ENCODE measurements at places on chromosomes 2 and 18. TPM values are rescaled to one million over a fixed set of nuclear protein-coding genes. Genes with fewer than 3 reads are reported as not detected.

Gene TBR1
- total RNA-seq, result not detected

Gene CNDP1
- total RNA-seq, result 0.15 TPM

Gene TBC1D8
- total RNA-seq, result 4.4 TPM

Gene UGT1A8
- not detected for total RNA-seq

Gene LOXHD1
- not detected for total RNA-seq

Gene ATAD2B
- 1.5 TPM for total RNA-seq

Gene SCG2
- total RNA-seq, result 3.0 TPM

Gene HOXD11
- not detected for total RNA-seq

Gene ARHGAP25
- total RNA-seq, result 0.30 TPM

Gene TEKT4
- not detected for total RNA-seq

Gene DLGAP1
- total RNA-seq, result 0.34 TPM

Gene SOWAHC
- total RNA-seq, result 5.0 TPM

Gene TMEM198
- 1.2 TPM for total RNA-seq

Gene PLEKHH2
- 1.2 TPM for total RNA-seq

Gene EMILIN1
- 191 TPM for total RNA-seq

Gene UGP2
- 77.3 TPM for total RNA-seq

Gene IL1R2
- 0.50 TPM for total RNA-seq

Gene TMX3
- total RNA-seq, result 26.5 TPM

Gene SERPINB12
- not detected for total RNA-seq

Gene SP140
- total RNA-seq, result 2.0 TPM

Gene C2orf78
- not detected for total RNA-seq

Gene PROKR1
- not detected for total RNA-seq

Gene ETAA1
- total RNA-seq, result 18.5 TPM

Gene CFLAR
- total RNA-seq, result 24.7 TPM

Gene BMP10
- total RNA-seq, result not detected

Gene LDAH
- 17.1 TPM for total RNA-seq

Gene DUSP2
- 1.2 TPM for total RNA-seq

Gene HIBCH
- total RNA-seq, result 6.8 TPM

Gene FSHR
- total RNA-seq, result not detected

Gene FIGLA
- total RNA-seq, result not detected

Gene CERS6
- 10.1 TPM for total RNA-seq

Gene SERPINB8
- 7.4 TPM for total RNA-seq

Gene LDLRAD4
- not detected for total RNA-seq

Gene CRYGD
- total RNA-seq, result not detected

Gene ZC3H8
- 0.74 TPM for total RNA-seq

Gene SH3BP4
- total RNA-seq, result 62.1 TPM

Gene OTOF
- total RNA-seq, result not detected

Gene POTEC
- not detected for total RNA-seq

All from bronchus fibroblast of lung (primary cell).